Upper lobe of right lung (tissue), 1 donor: ENCODE measurements at places on chromosomes 2 and 18.

GRCh38 chr2:174246944-174247381, 1.4 kb downstream of the OLA1 start:
- no peak for DNase-seq
- peaks cover 10% of the 10 kb centered on the region for H3K36me3 ChIP-seq
- peaks cover 11% of the 10 kb centered on the region for H3K4me1 ChIP-seq
- no peak overlapping the region for H3K27ac ChIP-seq

GRCh38 chr2:126513033-126513432, 142.9 kb upstream of the GYPC start:
- H3K4me3 ChIP-seq: no peak overlapping the region
- H3K4me1 ChIP-seq: no peaks in the 10 kb centered on the region
- no peaks in the 10 kb centered on the region for H3K27me3 ChIP-seq
- no peak overlapping the region for H3K27ac ChIP-seq

- peaks cover 7% of the 10 kb centered on the region for H3K4me1 ChIP-seq
- H3K27ac ChIP-seq: no peak overlapping the region
- H3K36me3 ChIP-seq: no peaks in the 10 kb centered on the region
- no peak for DNase-seq
- H3K4me3 ChIP-seq: no peak overlapping the region
Observed at GRCh38 chr2:188199716-188200128, 92.0 kb upstream of the GULP1 start.

- H3K36me3 ChIP-seq: no peaks in the 10 kb centered on the region
- DNase-seq: no peak
- H3K27ac ChIP-seq: no peak overlapping the region
- H3K4me1 ChIP-seq: peaks cover 7% of the 10 kb centered on the region
Observed at GRCh38 chr2:109233643-109234042, 104.6 kb downstream of the SH3RF3 start.

GRCh38 chr2:83595926-83596325, 863.2 kb downstream of the SUCLG1 start:
- DNase-seq: no peak
- H3K27me3 ChIP-seq: no peaks in the 10 kb centered on the region
- no peaks in the 10 kb centered on the region for H3K4me1 ChIP-seq
- H3K4me3 ChIP-seq: no peak overlapping the region
- H3K27ac ChIP-seq: no peak overlapping the region
- no peaks in the 10 kb centered on the region for H3K36me3 ChIP-seq

- H3K36me3 ChIP-seq: no peaks in the 10 kb centered on the region
- no peak overlapping the region for H3K27ac ChIP-seq
- DNase-seq: no peak
- H3K4me3 ChIP-seq: no peak overlapping the region
Observed at GRCh38 chr2:216985658-216986141, 125.8 kb upstream of the TNP1 start.
